Tongue (tissue), 3 donors: ENCODE measurements at places on chromosomes 12 and 14. TPM values are rescaled to one million over a fixed set of nuclear protein-coding genes. Genes with fewer than 3 reads are reported as not detected.
A peak's percentile ranks its signal among the peaks of the same experiment; 100 is the strongest.

DNA sequence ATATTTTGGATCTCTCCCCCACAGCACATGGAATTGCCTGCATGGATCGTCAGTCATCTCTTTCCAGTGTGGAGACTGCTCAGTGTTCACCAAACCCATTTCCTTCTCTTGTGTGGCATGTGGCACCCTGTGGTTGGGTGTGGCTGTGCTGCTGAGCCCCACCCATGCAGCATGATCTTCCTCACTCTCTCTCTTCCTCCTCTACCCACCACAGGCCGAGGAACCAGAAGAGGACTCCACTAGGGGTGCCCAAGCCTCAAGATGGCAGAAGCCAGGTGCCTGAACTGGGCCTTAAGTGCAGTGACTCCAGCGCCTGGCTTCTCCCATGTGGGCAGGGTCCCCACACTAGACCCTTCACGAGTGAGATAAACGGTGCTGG, 66.8 kb upstream of the GPR68 start:
- no peak for DNase-seq

DNA sequence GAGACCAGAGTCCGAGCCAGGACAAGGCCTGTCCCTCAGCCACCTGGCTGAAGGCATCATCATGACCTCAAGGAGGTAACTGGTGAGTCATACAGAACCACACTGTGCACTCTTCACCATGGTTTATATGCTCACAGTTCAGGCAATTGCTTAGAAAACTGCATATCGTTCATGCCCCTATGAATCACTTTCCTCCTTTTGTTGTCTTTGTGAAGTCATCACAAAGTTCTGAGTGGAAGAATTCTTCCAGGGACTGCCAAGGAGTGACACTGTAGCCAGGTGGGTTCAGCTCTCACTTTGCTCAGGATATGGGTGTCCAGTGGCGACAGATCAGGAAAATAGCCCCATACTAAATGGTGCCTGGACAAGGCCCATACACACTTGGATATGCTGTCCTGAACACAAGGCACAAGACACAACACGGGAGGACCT, 92.5 kb downstream of the DPF3 start:
- DNase-seq, result no peak

DNA sequence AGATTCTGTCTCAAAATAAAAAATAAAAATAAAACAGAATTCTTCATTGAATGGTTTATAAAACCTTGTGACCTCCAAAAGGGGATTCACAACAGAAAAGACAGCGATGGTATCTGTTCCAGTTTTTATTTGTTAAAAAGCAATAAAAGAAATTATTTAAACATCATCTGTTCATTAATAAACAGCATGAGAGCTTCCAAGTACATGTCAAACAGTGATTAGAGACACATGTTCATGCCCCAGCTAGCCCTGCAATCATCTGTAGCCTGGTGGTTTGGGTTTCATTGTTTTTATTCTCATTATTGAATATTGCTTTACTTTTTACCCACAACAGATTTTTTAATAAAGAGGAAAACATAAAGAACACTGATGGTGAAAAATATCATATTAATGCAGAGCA, 173.3 kb downstream of the ANO2 start:
- no peak for DNase-seq

DNA sequence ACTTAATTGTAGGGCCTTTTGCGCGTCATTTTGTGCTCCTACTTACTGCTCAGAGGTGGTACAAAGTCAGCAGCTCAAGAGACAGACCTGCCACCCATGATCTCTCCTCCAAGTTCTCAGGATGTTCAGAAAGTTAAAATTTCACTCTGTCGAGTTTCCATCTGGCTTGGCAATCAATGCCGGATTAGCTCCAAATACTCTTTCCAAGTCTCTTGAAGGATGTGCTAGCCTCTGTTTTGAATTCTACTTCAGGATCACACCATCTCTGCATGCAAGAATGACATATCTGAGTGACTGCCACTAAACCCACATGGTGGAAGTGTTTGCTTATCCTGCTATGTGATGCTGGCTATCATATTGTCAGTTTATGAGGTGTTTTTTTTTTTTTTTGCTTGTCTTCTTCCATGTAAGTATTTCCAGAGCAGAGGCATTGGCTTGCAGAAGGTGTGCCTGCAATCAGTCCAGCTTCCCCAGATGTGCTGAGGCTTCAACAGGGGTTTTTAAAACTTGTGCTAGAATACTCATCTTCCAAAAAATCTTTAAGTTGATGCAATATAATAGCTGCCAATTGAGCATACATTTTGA, 125.6 kb downstream of the RGS6 start:
- peak; percentile 65 for DNase-seq

GRCh38 chr14:83253870-83254269, 1720.2 kb upstream of the SEL1L start:
- no peak for DNase-seq

GRCh38 chr14:89748004-89748403, 206.5 kb downstream of the EFCAB11 start:
- DNase-seq, result no peak

DNA sequence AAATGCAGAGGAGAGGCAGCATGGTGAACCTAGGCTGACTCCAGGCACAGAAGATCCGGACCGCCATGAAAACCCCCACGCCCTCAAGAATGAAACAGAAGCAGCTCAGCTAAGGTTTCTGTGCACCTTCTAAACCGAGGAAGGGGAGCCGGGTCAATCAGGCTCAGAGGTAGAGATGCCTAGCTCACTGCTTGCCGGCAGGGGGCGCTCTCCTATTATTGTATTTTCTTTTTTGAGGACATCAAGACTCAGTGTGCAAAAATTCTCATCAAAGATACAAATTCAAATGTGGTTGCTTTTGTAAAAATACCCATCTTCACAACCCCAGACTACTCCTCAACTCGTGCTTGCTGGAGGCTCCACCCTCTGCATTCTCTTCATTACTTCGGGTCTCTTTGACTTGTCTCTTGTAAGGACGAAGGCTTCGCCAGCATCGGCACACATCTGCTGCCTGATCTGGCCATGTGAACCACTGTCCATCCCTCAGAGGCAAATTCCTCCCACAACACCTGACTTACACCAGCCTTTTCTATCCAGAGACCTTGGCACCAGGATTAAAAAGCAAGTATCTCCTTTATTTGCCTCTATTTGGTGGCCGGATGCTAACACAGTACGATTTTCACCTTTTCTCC, 33.4 kb upstream of the RNASE3 start:
- DNase-seq, result peak; percentile 82

GRCh38 chr14:80637756-80638619, 303.6 kb downstream of the CEP128 start:
- no peak for DNase-seq

- DNase-seq, result no peak
Measured at GRCh38 chr12:21571046-21571445, 33.6 kb downstream of the GYS2 start.

GRCh38 chr12:109553906-109554500, 19.3 kb downstream of the MMAB start:
- no peak for DNase-seq

GRCh38 chr14:55353686-55354467, 57.8 kb downstream of the ATG14 start:
- no peak for DNase-seq

DNA sequence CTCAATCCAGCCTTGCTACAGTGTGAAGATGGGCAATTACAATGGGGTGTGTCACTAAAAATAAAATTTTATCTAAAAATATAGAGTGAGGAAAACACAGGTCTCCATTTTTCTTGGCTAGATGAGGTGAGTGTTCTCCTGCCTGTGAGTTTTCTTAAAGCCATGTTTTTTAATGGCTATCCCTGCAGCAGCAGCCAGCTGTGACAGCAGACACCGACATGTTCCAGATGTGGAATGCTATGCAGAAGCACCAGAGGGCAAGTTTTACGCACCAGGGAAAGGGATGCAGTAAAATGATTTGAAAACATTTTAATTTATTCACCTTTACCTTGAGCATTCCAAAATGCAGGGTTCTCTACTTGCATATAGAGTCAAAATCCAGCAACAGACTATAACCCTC, 577.0 kb upstream of the STXBP6 start:
- peak; percentile 18 for DNase-seq

DNA sequence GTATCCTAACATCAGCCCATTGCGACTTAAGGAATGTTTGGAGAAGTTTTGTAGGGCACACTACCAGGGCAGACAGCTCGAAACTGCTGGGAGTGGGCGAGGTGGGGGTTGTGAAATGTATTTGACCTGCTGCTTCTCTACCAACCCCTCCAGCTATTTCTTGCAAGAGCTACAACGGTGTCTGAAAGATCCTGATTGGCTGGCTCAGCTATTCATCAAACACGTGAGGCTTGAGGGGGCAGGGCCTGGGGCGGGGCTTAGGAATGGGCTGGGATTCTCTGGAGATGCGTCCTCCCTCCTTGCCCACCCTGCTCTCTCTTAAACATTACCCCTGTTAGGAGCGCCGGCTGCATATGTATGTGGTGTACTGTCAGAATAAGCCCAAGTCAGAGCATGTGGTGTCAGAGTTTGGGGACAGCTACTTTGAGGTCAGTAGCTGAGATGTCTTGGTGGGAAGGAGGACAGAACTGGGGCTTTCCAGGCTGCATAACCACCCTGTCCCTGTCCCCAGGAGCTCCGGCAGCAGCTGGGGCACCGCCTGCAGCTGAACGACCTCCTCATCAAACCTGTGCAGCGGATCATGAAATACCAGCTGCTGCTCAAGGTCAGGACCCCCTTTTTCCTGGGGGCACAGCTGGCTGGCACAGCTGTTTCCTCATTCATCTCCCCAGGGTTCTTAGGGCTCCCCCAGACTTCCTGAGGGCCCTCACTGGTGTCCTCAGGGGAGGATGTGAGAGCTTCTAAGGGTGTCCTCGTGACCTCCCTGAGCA, 3.1 kb downstream of the ARHGEF25 start:
- DNase-seq, result peak; percentile 35

GRCh38 chr14:21155963-21156362, at the start of gene OR5AU1:
TSS of gene OR5AU1 (minus strand) at chr14:21156063. CDS start at chr14:21155872, 191 bp downstream.
- DNase-seq, result no peak

DNA sequence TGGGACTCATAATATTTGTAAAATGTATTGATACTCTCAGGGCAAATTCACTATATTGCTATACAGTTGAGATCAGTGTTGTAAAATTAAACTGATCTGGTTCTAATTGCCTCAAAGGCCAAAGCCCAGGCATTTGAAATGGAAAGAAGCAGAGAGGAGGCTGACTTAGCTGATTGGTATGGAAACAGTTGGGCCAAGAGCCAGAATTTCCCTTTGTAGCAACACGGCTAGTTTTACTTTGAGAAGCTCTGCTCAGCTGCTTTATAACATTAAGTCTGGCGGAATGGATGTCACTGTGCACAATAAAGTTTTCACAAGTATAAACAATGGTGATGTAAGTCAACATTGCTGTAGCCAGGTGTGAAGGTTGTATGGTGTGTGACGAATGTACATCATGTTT, 186.4 kb downstream of the MSRB3 start:
- peak; percentile 89 for DNase-seq

DNA sequence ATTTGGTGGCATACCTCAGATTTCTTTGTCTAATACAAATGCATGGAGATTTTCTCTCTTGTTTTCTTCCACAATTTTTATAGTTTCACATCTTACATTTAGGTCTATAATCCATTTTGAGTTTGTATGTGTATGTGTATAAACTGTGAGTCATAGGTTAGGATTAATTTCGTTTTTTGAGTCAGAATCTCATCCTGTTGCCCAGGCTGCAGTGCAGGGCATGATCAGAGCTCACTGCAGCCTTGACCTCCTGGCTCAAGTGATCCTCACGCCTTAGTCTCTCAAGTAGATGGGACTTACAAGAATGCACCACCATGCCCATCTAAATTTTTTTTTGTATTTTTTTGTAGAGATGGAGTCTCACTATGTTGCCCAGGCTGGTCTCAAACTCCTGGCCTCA, 71.6 kb downstream of the OTOGL start:
- DNase-seq, result no peak

Gene TEX52
- total RNA-seq, result not detected

Gene ANKRD9
- total RNA-seq, result 42.1 TPM

Gene RTN1
- total RNA-seq, result 5.9 TPM

Gene FSCB
- 0.10 TPM for total RNA-seq
